Neural progenitor cell (in vitro differentiated cells): ENCODE measurements at places on chromosomes 16 and 17. TPM values are rescaled to one million over a fixed set of nuclear protein-coding genes. Genes with fewer than 3 reads are reported as not detected.

The CIBAR2 gene
- 0.43 TPM in 1 of 2 replicates, not detected in the other for total RNA-seq

The CD300LB gene
- not detected in 2 replicates for total RNA-seq

The TMEM95 gene
- not detected in 2 replicates for total RNA-seq

The GAS7 gene
- total RNA-seq = 2.9 and 3.9 TPM in 2 replicates

The TNS4 gene
- total RNA-seq = not detected in 2 replicates

The DCTN5 gene
- total RNA-seq = 35.7 and 40.3 TPM in 2 replicates

DNA sequence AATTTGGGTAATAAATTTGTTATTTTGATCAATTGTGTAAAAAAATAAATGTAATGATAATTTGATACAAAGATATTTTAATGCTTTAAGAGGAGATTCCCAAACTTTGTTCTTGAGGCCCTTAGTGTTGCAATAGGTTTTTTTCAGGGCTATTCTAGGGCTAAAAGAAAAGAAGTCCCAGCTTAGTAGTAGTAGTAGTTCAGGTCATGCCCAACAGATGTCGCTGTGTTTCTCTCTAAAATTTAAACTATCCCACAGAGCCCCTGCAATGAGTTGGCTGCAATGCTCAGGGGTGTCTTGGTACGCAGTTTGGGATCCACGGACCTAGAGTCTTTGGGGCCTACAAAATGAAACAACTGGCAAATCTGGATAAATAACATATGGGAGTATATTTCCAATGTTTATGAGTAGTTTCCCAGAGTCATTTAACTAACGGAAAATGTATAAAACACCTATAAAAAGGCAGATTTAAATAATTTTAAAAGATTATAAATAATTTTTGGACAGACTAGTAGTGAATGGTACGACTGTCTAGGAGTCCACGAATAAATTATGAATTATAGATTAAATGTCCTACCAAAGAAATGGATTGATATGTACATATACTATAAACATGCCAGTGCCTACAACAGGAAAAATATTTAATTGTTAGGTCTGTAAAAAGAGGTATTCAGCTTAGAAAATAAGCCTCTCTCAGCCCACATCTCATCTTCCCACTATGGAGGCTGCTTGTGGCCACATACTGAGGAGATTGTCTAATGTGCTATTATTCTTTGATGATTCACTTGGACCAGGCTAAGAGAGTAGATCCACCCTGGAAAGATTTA, 228.5 kb upstream of the PMFBP1 start:
- DNase-seq = peak; percentile 77

- no peak for DNase-seq
Observed at GRCh38 chr17:74042744-74043486, 160.6 kb upstream of the RPL38 start.

DNA sequence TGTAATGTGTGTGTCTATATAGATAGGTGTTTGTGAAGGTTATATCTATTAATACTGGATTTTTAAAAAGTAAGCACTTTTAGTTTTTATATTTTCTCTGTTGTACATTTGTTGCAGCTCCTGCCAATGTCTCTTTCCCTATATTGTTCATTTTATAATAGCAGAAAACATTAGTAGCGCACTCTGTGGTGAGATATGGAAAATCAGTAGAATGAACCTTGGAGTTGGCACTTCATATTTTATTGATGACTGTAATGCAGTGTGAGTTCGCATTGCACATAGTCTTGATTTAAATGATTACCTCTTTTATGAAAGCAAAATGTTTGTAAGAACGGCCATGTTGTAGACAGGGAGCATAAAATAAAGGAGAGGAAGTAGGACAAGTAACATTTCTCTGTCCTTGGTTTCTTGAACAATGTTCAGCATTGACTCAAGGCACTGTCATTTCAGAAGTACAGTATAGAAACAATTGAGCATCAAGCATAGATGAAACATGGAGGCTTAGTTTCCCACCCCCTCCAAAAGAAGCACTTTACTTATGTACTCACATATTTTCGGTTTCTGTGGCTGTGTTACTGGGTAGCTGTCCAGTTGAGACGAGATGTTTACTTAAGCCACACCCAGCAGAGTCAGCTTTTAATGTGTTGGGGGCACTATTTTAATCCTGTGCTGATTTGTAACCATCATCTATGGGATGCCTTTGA, 74.0 kb downstream of the TANC2 start:
- no peak for DNase-seq

GRCh38 chr17:35972535-35972934, 8.8 kb downstream of the CCL16 start:
- DNase-seq = no peak

DNA sequence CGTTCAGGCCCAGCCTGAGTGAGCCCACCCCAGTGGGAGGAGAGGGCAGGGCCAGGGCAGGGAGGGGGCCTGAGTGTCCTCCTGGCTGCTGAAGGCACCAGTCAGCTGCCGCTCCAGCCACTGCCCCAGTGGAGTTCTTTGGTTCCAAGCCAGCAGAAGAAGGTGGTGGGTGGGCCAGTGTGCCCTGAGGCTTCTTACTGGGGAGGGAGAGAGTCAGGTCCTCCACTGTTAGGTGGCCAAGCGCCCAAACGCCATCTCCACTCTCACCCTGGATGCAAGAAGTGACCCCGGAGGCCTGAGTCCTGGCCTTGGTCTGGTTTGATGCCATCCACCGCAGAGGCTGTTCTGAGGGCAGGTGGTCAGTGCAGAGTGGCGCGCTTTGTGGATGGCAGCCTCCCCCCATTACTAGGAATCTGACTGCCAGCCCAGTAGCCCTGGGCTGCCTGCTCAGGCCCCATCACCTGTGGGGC, 2.2 kb downstream of the RNF213 start:
- DNase-seq = no peak
